ENCODE measurements at places on chromosomes 12 and 14.

- DNase-seq, result no peak
These were observed 101.5 kb downstream of the HELB start for GRCh38 chr12:66403746-66404145.

DNA sequence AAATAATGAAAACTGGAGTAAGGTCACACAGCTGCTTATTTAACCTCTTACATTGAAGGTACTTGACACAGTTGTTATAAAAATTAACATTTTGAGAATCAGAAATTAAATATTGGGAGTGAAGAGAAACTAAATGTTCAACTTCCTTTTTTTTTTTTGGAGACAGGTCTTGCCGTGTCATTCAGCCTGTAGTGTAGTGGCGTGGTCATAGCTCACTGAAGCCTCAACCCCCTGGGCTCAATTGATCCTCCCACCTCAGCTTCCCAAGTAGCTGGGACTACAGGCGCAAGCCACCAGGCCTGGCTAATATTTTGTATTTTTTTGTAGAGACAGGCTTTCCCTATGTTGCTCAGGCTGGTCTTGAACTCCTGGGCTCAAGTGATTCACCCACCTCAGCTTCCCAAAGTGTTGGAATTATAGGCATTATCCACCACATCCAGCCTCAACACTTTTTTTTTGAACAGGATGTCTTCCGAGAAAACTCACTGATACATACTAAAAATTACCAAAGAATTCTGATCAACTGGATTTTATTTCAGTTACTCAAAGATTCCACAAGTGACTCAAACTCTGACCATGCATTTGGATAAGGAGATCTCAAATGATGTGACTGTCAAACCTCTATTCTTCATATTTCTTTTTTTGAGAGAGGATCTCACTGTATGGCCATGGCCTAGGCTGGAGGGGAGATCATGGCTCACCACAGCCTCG is 35.4 kb downstream of the SGPP1 start:
- DNase-seq, result no peak

- no peak for DNase-seq
These were observed 196.2 kb upstream of the ARHGAP5 start for GRCh38 chr14:31880935-31881334.

DNA sequence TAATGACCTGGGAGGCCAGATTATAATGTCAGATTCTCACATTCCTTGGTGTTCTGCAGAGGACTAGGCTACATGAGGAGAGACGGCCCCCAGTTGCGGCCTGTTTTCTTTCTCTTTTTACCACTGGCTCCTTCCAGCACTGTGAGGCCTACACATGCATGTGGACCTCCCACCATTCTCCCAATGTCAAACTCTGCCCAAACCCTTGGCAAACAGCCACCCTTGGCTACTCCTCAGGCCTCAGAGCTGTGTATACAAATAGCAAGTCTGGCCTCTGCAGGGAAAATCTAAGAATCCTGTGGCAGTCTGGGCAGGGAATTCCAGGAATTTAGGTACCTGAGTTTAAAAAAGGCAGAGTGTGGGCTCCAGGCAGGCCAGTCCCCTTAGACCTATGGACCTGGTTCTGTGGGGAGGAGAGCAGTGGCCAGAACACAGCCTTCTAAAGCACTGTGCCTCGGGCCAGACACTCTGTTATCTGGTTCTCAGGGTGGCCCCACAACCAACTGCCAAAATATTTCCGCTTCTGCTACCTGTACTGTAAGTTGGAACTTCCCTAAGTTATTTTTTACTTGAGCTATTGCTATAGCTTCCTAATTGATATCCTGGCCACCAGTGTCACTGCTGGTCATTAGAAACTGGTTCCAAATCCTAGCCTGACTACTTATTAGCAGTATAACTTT is 19.9 kb upstream of the NEDD1 start:
- DNase-seq, result peak; percentile 54

DNA sequence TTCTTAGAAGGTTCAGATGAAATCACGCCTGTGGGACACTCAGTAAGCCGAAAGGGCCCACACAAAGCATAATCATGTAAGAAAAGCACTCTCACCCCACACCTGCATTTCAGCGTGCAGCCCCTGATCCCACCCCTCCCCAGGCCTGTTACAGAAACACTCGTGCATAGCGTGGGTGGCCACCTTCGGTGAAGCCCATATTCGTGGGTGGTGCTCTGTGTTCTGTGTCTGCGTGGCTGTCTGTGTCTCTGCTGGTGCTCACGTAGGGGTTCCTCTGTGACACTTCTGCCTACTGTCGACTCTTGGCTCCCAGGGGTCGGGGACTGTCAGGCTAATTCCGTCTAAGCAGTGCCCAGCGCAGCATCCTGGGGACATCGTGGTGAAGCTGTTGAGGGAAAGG is 74.0 kb downstream of the B4GALNT3 start:
- DNase-seq, result no peak

GRCh38 chr12:101947316-101947715 is 69.9 kb downstream of the DRAM1 start:
- no peak for DNase-seq

DNA sequence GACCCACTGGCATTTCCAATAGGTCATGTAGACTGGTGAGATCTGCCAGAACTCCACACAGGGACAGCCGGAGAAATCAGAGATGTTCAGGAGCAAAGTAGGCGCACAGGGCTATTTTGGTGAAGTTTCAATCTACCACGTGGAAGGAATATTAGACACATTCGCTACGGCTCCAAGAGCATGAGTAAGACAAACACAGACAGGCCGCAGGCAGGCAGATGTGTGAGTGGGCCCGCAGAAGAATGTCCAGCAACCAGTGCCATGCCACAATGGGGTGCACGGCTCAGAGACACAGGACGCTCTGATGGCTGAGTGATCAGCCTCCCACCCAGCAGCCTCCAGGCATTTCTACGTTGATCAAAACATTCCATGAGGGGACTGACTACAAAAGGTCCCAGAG is 10.4 kb downstream of the SLC15A4 start:
- DNase-seq, result no peak

GRCh38 chr14:92613681-92614260 is 100.2 kb downstream of the RIN3 start:
- no peak for DNase-seq

- no peak for DNase-seq
These were observed 61.7 kb downstream of the PPM1H start for GRCh38 chr12:62873116-62873825.

GRCh38 chr12:26767865-26768264 is 65.1 kb downstream of the ITPR2 start:
- no peak for DNase-seq

DNA sequence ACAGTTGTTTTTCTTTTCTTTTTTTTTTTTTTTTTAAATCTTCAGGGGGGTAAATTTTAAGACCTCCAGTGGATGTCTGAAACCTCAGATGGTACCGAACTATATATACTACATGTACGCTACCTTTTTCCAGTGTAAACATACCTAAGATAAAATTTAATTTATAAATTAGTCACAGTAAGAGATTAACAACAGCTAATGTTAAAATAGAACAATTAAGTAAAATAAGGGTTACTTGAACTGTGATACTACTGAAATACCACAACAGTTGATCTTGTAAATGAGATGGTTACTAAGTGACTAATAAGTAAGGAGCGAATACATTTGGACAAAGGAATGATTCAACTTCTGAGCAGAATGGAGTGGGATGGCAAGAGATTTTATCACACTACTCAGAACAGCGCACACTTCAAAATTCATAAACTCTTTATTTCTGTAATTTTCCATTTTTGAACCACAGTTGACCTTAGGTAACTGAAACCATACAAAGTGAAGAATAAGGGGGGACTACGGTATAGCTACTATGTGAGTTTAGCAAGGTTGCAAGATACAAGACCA is 80.5 kb upstream of the PCED1B start:
- DNase-seq, result no peak

DNA sequence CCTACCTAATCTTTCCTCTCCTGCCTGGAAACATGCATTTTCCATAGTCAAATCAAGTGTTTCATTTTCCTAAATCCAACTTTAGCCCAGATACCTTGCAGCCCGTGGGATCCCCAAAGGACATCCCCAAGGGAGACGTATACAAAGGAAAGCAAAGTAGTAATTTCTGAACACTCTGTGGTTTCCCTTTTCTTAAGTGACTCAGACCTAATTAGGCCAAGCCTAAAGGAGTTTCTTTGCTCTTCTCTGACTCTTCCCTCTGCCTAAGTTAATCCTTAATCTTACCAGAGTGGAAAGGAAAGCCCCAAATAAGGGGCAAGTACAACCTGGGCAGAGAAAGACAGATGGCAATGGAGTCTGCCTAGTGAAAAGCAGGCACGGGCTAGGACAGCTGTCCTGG is 250.3 kb downstream of the SPTSSA start:
- no peak for DNase-seq

DNA sequence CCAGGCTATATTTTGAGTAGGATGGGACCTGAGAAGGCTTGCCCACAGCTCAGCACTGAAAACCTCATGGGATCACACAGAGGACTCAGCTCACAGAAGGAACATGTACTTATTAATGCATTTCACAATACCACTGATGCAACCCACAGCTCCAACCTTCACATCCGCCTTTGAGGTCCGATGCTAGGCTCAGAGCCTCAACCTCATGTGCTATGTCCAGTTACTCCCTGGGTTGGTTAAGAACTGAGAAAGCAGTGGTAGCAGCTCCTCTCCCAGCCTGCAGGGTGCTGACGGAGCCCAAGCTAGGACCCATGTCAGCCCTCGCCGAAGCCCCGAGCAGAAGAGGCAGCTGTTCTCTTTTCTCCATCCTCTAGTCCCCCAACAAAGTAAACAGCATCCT is 52.9 kb downstream of the SPTB start:
- no peak for DNase-seq

DNA sequence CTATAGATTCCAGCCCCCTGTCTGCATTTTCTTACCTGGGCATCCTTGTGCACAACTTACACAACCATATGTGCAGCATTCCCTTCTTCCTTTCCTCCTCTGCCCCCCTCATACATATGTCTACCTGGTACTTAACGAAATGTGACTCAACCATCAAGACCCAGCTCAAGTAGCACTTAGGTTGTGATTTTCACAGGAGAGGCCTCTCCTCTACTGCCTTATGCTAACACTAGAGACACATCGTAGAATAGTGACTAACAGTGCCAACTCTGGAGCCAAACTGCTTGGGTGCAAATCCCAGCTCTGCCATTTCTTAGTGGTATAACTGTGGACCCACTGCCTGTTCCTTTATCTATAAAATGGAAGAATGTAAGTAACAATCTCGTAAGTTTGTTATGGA is 24.1 kb upstream of the PLEKHA5 start:
- no peak for DNase-seq

DNA sequence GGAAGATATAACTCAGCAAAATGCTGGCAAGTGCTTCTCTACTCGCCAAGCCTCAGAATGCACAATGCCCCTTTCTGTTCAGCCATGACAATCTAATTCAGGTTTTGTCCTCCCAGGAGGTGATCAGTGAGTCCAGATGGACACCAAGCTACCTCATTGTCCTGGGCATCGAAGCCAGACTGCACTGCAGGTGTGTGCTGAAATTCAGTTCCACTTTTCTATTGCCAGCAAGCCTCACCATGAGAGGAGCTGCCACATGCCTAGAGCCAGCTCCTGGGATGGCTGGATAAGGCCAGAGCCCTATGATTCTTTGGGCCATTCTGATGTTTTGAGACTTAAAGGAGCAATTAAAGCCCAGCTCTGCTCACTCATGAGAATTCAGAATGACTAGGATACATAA is 186.7 kb downstream of the GRIN2B start:
- no peak for DNase-seq

DNA sequence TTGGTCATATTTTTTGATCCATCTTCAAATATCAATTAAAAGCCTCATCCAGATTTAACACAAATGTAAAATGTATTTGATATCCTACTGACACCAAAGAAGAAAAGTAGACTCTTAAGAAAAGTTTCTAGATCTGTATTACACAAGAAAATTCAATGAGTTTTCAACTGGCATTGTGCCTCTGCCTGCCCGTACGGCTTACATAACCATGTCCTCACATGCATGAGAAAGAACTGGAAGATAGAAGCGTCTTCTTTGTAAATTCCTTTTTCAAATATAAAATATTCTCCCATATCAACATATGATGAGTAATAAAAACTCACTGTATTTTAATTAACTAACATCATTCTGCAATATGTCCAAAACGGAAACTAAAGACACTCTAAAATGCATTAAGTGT is 7.2 kb downstream of the ANKS1B start:
- DNase-seq, result no peak

DNA sequence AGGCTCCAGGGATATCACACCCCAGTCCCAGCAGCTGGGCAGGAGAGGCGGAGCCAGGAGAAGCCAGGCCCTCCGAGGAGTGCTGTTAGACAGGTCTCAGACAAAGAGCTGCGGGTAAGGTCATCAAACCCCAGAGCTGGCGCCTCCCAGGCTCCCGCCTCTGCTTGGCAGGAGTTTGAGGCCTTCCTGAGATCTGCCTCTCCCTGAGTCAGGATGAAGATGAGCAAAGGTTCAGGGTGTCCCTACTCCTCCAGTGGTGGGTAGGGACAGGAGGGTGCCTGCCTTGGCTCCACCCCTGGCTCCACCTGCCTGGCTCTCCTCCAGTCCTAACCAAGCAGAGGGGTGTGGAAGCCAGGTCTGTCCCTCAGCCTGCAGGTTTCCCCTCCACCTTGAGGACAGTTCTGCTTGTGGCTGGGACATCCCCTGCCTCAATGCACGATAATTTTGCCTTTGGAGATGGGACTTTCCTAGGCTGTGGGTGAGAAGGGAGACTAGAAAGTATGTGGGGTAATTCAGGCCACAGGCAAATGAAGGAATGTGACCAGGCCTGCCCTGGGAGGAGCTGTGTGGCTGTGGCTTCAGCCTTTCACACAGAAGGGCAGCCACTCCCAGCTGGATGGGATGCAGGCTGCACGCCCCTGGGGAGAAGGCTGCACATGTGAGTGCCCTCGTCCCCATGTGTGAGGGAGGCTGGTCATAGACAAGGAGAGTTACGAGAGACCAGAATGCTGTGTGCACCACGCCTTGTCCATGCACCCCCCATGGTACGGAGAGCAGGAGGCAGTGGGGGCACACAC is 2.2 kb downstream of the PLEKHG6 start:
- DNase-seq, result no peak

DNA sequence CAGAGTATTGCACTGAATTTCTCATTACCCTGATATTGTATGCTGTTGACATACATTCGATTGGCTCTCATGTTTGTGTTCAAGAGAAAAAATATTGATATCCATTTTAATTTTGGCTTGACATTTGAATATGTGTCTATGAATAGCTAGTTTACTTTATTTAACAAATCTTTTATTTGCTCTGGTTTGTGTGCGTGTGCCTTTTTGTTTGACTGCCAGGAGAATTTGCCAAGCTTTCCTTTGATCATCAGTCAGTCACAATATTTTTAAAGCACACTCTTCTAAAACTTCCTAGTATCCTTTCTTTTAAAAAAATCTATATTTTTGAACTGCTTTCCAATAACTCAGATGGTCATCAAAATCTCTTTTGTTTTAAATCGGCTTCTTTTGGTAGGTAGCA is 179.3 kb upstream of the FLRT2 start:
- no peak for DNase-seq

DNA sequence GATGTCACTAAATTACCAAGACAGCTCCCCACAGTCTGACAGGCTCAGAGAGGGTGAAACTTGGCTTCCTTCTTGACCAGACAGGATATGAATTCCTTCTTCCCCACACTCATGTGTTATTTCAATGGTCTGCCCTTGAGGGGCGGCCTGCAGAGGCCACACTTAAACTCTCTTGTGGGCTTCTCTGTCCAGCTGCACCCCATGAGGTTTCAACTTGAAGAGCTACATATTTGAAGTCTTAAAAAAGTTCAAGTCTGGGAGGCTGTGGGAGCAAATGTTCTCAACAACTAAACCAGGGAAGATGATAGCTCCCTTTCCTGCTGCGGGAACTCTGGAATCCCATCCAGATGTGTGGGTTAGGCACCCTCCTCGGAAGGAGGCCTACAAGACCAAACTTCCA is 98.3 kb downstream of the TTC7B start:
- no peak for DNase-seq

All from testis (tissue), 5 donors.